Gastrocnemius medialis (tissue), 4 donors: ENCODE measurements at places on chromosomes 6 and 20. TPM values are rescaled to one million over a fixed set of nuclear protein-coding genes. Genes with fewer than 3 reads are reported as not detected.

The PNLDC1 gene
- total RNA-seq, result not detected

The DNAAF9 gene
- 42.6 TPM for total RNA-seq

The OXT gene
- total RNA-seq, result 2.2 TPM

DNA sequence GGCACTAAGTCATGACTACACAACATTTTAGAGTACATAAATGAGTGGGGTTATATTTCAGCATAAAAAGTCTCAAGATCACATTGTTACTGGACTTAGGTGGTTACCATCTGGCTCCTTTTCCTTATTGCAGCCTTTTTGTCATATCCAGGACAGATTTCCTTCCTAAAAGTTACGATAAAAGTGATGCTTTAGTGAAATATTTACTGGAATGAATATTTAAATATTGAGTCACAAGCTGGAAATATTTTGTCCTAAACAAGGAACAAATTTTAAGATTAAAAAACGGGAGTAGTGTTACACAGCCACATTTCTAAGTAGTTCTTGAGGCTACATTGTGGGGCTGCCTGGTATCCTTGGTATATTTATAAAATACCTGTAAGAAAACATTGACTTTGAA lies 52.2 kb downstream of the CDC40 start:
- DNase-seq, result no peak

- DNase-seq, result no peak
These were observed 8.5 kb downstream of the SMPDL3A start for GRCh38 chr6:122797537-122797936.

- no peak for DNase-seq
These were observed 69.1 kb downstream of the FOXA2 start for GRCh38 chr20:22515264-22515663.

DNA sequence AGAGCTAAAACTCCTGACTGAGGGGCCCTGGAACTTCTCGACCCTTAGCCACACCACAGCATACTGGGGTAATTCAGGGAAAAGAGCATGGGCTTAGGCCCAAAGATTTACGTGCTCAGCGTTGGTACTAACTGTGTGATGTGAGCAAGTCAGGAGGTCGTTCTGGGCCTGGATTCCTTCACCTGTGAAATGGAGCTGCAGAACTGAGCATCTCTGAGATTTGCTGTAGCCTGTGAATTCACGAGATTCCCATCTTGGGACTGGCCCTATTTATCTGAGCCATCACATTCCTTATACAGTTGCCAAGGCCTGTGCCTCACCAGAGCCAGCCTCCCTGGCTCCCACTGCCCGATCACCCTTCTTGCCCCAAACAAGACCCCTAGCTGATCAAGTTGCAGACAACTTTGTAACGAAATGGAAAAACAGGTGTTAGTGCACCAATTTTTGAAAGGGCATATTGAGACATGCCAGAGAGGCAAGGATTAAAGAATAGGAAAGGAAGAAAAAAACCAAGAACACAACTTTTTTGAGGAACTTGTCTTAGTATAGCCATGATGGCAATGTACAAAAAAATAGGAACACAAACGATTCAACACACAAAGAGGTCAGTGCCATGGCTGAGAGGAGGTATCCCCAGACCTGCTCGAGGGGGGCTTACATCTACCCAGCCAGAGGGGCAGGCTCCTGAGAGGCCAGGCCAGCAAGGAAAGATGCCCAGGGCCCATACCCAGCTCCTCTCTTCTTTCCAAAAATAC lies 323.0 kb upstream of the JARID2 start:
- DNase-seq, result no peak

DNA sequence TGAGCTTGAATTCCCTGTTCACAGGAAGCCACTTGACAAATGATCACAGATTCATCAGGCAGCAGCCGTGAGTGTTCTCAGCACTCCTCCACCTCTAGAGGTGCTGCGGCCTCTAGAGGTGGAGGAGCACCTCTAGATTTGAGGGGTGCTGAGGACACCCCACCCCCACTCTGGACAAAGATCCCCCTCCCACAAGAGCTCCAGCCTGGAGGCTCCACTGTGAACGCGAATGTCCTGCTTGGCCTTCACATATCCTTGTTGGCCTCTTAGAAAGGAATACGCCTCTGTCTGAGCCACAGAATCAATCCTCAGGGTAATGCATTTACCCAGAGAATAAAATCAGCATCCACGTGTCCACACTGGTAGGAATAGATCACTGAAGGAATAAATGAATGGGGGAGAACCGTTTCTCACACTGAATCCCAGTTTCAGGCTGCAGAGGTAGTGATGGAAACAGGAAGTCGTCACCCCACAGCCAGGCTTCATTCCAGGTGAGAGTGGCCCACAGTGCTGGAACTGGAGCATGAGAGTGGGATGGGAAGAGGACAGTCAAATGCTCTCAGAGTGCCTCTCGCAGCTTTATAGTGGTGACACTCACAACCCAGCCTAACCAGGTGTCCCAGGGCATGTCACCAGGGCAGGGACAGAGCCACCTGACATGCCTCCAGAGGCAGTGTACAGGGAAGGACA lies 16.6 kb downstream of the NPEPL1 start:
- no peak for DNase-seq
